T-helper 17 cell (primary cell): ENCODE measurements at places on chromosomes 3 and 15.

DNA sequence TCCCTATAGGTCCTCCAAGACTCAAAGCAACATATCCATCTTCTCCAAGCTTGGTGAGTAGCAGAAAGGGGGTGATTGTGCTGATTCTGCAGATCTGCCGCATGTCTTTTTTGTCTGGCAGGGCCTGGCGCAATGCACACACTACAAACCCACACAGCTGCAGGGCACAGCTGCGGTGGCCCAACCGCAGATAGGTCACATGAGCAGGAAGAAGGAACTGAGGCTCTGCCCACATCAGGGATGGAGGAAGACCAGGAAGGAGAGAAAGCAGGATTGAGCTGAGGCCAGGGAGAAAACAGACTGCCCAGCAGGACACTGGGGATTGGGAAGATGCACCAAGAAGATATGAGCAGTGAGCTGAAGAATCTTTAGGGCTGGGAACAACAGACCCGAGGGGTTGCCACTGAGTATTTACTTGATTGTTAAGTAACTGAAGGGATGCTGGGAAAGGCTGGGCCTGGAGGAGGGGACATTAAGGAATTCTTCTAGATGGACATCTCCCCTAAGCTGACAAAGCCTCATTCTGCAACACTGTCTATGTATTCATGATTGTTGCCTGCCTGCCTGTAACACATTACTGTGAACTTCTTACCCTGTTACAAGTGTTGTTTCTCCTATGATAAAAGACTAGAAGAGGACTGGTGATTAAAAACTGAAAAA lies 126.7 kb downstream of the MYLK start:
- DNase-seq: no peak

- no peak for DNase-seq
These were observed 108.7 kb upstream of the EIF1B start for GRCh38 chr3:40200692-40201316.

DNA sequence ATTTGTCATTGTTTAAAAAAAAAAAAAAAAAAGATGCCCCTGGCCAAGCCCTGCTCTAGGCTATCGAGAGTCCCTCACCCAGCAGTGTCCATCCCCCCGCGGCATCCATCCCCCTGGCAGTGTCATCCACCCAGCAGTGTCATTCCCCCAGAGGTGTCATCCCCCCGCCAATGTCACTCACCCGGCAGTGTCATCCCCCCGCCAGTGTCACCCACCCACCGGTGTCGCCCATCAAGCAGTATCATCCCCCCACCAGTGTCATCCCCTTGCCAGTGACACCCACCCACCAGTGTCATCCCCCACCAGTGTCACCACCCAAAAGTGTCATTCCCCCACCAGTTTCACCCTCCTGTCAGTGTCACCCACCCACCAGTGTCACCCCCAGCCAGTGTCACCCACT lies 99.3 kb upstream of the PRR20G start:
- DNase-seq: no peak

DNA sequence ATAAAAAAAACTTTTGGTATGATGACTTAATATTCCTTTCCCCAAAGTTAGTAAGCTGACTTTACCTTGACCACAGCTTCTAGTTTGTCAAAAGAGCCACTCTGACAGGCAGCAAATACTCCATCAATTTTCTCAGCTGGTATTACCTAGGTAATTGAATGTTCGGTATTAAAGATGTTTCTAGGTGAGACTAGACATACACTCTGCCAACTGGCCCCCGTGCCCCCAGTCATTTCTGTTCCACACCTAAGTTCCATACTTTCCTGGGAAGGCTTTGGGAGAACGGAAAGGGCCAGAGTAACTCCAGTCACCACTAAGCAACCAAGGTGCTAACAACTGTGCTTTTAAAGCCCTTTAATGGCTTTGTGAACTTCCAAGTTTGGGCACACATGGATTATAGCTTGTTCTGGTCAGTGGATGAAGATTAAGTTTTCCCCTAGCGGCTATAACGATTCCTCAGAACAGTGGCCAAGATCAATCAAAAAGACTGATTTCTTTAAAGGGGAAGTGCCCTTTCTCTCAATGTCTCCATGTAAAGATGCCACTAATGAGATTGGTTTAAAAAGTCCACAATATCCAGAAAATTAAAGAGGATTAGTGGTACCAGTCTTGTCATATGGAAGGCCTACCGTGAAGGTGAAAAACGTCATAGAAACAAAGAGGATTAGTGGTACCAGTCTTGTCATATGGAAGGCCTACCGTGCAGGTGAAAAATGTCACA lies 7.0 kb downstream of the EIF4A2 start:
- no peak for DNase-seq

DNA sequence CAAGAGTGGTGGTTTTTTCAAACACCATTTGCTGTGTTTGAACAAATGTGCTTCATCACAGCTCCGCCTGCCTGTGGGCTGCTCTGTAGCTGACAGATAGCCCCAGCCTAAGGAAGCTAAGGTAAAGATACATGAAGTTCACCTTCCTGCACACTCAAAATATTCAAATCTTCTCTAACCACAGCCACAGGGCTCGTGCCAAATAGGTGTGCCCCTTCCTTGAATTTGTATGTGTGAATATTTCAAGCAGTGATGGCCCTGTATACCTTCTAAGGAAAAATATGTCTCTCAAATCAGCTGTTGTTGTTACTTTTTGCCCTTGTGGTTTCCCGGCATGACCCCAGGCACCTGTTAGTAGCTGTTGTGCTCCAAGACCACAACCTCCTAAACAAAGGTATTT lies 92.8 kb downstream of the CCNL1 start:
- no peak for DNase-seq

GRCh38 chr3:138334608-138335007 lies 5.0 kb upstream of the NME9 start:
- DNase-seq: no peak

DNA sequence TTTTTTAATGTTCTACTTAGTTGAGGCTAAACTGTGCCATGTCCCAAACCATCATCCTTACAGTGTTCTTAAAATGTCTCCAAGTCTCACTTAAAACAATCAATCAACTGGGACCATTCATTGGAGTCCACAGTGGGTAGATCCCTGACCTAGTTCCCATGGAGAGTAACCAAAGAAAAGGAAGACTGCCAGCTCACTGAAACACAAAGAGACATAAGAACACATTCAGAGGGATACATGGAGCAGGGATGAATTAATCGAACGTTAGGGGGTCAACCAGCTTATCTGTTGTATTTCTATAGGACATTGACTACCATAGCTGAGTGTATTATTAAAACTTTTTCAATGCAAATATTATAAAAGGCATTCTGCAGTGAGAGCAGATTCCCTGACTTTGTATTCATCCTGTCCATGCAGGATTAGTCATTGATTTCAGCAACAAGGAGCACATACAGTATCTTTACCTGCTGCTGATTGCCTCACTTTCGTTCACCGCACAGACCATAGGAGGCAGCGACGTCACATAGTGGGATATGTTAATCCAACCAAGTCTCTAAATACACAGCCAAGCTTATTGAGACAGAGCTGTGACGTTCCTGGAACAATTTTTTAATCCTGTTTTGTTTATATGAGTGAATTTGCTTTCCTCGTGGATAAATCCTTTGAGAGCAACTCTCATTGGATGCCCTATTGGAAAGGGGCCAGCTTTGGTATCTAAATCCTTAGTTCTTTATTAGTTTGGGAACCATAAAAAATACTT lies 364.9 kb upstream of the RBMS3 start:
- no peak for DNase-seq

- DNase-seq: no peak
These were observed 408.2 kb upstream of the THBS1 start for GRCh38 chr15:39172380-39173281.

DNA sequence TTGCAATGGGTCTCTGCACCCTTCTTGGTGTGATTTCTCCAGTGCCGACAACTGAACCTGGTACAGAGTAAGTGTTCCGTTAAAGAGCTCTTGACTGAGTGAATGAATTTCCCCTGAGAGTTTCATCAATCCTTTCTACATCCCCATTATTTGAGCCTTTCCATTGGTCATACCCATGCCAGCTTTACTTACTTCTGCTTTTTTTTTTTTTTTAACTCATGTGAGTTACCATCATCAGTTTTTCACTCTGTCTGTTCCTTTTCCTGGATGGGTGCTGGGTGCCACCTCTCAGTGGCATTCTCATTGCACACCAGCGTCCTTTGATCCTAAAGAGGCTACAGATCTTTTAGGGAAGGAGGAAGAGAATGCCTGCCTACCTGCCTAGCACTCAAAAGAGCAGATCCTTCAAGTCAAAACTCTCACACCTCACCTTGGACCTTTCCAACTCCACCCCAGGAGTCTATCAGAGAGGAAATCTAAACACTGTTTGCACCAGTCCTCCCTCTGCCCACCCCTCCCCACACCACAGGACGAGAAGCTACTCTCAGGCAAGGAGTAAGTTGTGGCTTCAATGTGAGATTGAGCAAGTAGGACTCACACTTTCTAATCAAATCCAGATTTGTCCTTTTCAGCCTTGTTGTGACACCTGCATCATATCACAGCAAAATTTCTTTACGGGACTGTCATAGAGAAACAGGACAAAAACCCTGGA lies 13.1 kb upstream of the USP3 start:
- no peak for DNase-seq

DNA sequence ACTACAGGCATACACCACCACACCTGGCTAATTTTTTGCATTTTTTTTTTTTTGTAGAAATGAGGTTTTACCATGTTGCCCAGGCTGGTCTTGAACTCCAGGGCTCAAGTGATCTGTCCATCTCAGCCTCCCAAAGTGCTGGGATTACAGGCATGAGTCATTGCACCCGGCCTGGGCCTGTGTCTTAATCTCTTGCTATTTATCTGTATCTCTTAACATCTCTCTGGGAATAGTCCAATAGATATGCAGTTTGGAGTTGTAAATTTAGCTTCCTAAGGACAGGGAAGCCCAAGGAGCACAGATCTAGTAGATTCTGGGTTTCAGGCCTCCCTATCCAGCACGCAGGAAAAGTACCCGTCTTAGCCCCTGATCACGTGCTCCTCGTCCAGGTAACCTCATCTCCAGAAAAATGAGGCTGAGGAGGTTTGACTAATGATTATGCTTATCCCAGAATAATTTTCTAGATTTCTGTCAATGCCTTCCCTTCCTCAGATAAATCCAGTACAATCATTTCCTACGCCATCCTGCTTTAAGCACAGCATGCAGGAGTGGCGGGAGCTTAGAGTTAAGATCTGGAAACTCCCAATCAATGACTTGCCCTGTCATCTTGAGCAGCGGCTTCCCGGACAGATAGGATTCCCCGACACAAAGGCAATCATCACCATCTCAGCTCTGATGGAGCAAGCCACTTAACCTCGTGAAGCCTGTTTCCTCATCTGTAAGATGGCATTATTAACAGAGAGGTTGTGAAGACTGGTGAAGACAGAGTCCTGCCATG lies 12.3 kb upstream of the CTDSPL start:
- DNase-seq: no peak

GRCh38 chr3:51657234-51657633 lies 13.8 kb upstream of the TEX264 start:
- DNase-seq: no peak

- DNase-seq: peak; percentile 56
These were observed 3.0 kb upstream of the TLE3 start for GRCh38 chr15:70100474-70101341.

DNA sequence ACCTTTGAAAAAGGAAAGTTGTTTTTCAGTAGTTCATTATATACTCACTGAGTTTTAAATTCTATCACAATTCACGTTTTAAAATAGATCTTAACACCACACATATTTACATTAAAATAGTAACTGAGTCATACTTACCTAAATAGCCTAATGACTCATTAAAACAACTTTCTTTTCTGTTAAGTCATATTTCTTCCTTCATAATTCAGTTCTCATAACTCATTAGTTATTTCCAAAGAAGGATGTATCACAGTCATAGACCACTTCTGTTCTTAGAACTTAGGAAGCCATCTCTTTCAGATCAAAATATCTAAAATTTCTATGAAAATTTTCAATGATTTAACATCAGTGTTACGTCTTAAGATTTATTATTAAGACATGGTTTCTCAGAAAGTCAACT lies 885.9 kb downstream of the FHIT start:
- DNase-seq: no peak

DNA sequence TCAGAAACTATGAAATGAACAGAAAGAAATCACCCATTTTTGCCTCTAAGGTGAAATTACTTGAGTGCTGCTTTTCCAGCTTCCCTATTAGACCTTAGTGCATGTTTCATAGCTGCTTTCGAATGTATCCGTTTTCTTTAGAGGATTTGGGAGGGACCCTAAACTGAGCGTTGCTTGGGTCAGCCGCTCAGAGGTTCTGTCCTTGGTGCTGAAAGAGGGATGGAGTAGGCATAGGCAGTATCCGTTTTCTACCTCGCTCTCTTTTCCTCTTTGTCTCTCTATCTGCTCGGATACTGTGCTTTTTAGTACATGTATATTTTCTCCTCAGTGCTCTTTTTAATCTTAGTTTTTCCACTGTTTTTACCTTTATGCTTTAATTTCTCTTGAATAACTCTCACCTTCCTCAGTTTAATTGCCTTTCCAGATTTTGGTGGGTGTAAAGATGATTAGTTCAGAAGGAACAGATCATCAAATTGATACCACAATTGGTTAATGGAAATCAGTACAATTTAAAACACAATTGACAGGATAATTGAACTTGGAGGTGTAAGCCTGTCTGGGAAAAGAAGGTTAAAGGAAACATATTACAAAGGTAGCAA lies at the start of gene DRD3:
Gene DRD3 (minus strand): TSS at position 283 of the 599 bp plus-strand sequence. CDS start 7,060 bp downstream, outside the sequence.
- no peak for DNase-seq

- no peak for DNase-seq
These were observed 754.4 kb upstream of the GOLIM4 start for GRCh38 chr3:168850109-168850508.

DNA sequence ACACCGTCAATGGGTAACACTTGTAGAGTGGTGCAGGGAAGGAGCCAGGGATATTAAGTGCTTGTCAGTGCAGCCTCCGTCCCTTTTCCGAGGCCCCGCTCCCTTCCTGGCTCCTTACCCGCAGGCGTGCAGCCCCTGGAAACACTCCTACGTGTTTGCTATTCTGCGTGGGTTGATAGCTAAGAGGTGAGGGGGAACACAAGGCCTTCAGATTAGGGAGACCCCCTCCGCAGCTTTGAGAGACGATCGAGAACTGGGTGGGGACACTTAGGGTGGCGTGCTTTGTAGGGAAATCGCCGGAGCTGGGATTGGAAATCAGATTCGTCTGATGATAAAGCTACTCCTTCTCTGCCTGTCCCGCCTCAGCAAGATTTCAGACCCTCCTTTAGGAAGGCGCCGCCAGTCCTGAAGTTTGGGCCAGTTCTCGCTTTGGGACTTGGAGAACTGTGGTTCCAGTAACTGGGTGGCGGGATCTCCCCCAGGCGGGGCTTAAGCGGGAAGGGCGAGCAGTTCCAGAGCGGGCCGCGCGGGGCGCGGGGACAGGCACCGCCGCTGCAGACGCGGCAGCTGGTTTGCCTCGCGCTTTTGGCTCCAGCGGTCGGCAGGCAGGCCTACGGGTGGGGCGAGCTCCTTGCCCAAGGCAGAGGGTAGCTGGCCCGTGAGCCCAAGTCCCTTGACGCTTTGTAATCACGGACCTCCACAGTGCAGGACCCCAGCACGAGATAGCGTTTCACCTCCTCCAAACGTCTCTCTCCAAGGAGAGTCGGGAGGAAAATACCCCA lies 8.0 kb upstream of the FAM107A start:
- peak; percentile 25 for DNase-seq

GRCh38 chr3:124885466-124886167 lies 1.5 kb downstream of the ITGB5 start:
- DNase-seq: no peak
